Peyer's patch (tissue), 4 donors: ENCODE measurements at places on chromosomes 13 and 19. TPM values are rescaled to one million over a fixed set of nuclear protein-coding genes. Genes with fewer than 3 reads are reported as not detected.

The PSG6 gene
- not detected for total RNA-seq

The FLT3LG gene
- total RNA-seq, result 6.0 TPM

The ZNF491 gene
- total RNA-seq, result 1.7 TPM

The ATP12A gene
- not detected for total RNA-seq

The TUBA3C gene
- total RNA-seq, result not detected

The CA11 gene
- 8.3 TPM for total RNA-seq

The RFPL4A gene
- not detected for total RNA-seq

The HCN2 gene
- total RNA-seq, result not detected
